Endodermal cell (in vitro differentiated cells): ENCODE measurements at places on chromosomes 13 and 19.

DNA sequence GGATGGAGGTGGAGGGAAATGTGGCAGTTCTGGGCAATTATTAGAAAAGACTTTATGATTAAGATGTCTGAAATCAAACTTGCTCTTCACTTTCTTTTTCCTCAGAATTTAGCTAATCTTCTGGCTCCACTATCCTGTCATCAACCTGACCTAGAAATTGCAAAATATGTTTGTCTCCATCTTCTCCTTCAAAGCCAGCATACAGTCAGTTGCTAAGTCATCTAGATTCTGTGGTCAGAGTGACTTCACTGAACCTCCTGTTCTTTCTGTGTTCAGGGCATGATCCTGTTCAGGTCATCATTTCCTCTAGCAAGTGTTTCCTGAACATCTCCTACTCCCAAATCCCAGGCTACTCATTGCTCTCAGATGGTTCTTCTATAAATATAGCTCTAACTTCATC is 10.8 kb upstream of the CCNA1 start:
- no peak for DNase-seq

- DNase-seq = no peak
Observed at GRCh38 chr13:29936051-29936813, 85.8 kb upstream of the UBL3 start.

DNA sequence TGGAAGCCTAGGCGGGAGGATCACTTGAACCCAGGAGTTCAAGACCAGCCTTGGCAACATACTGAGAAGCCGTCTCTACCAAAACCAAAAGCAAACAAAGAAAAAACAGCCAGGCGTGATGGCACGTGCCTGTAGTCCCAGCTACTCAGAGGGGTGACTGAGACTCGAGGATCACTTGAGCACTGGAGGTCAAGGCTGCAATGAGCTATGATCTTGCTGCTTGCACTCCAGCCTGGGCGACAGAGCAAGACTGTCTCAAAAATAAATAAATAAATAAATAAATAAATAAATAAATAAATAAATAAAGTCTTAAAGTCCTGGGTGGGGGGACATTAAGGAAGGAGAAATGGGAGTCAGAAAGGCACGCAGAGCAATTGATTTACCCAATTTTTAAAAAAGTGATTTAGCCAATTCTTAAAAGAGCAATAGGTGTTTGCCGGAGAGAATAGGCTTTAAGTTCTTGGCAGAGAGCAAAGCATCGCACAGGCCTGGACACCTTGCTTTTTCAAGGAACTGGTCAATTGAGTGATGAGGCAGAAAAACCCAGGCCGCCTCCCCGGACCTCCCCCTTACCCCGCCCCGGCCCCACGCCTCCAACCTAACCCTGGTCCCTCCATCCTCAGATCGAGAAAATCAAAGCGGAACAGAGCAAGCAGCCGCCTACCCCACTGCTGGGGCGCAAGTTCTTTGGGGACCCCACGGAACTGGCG is 9.5 kb upstream of the SHKBP1 start:
- no peak for DNase-seq

- peak; percentile 88 for DNase-seq
Observed at GRCh38 chr19:43784981-43785808, 4.4 kb upstream of the KCNN4 start.

- DNase-seq = peak; percentile 97
Observed at GRCh38 chr19:3006075-3006767, 22.9 kb downstream of the TLE2 start.

DNA sequence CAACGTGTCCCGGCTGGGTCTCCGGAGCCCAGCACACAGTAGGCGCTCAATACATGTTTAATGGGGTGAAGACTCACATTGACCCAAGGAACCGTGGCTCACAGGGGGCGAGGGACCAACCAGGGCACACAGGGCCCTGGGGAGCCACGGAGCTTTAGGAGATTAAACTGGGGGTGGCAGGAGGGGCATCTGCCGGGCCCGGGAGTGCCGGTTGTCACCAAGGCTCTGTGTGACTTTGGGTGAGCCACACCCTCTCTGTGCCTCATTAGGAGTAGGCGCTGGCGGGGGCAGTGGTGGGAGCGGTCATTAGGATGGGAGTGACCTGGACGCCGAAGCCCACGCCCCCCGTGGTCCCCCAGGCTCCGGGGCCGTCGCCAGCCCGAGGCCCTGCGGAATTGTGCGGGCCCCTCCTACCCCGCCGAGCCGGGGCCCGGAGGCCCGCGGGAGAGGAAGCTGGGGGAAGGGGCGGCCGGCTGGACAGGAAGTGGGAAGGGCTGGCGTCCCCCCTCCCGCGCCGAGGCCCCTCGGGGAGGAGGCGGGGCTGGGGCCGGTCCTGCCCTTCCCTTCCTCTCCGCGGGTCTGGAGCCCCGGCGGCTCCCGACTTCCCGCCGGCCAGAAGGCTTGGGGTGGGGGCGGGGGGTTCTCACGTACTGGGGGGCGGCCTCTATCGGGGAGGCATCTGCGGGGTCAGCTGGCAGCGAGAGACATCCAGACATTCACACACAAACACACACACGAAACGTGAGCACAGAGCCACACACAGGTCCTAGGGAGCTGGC is 1.8 kb upstream of the SSBP4 start:
- DNase-seq = peak; percentile 89

- peak; percentile 71 for DNase-seq
Observed at GRCh38 chr19:54041969-54042606, 21.6 kb downstream of the VSTM1 start.

- DNase-seq = peak; percentile 54
Observed at GRCh38 chr19:43673637-43674036, 3.7 kb upstream of the PLAUR start.

GRCh38 chr13:60453490-60453889 is 56.5 kb downstream of the TDRD3 start:
- DNase-seq = no peak

GRCh38 chr19:34128558-34129250 is 43.6 kb upstream of the LSM14A start:
- DNase-seq = no peak

DNA sequence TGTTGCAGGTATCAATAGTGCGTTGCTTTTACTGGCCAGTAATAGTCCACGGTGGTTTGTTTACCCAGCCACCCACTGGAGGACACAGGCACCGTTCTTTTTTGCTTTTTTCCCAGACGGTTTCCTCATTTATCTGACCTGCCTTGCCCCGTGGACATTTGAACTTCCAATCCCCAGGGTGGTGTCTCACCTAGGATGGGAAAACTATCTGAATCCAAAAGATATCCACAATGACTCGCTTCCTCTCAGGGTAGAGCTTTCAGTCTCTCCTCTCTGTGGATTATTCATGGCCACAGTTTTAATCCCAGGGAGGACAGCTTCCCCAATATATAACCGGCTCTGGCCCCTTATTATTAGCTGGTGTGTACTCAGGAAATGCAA is 170.8 kb downstream of the FOXO1 start:
- DNase-seq = no peak

DNA sequence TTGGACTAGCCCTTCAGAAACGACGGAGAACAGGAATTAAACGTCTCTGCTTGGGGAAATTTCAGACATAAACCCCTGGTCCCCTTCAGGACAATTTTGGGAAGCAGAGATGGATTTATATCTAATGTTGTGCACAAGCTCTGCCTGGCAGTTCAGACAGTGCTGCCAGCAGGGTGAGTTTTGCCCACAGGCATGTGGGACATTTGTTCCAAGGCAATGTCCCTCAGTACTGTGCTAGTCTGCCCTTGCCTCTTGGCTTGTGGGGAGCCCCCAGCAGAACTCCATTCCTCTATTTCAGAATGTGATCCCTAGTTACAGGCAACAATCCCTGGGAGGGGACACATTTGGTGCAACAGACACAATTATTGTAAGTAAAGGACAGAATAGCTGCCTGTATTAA is 76.5 kb upstream of the GPR12 start:
- no peak for DNase-seq

- DNase-seq = no peak
Observed at GRCh38 chr13:27211771-27212364, 39.5 kb upstream of the RPL21 start.

DNA sequence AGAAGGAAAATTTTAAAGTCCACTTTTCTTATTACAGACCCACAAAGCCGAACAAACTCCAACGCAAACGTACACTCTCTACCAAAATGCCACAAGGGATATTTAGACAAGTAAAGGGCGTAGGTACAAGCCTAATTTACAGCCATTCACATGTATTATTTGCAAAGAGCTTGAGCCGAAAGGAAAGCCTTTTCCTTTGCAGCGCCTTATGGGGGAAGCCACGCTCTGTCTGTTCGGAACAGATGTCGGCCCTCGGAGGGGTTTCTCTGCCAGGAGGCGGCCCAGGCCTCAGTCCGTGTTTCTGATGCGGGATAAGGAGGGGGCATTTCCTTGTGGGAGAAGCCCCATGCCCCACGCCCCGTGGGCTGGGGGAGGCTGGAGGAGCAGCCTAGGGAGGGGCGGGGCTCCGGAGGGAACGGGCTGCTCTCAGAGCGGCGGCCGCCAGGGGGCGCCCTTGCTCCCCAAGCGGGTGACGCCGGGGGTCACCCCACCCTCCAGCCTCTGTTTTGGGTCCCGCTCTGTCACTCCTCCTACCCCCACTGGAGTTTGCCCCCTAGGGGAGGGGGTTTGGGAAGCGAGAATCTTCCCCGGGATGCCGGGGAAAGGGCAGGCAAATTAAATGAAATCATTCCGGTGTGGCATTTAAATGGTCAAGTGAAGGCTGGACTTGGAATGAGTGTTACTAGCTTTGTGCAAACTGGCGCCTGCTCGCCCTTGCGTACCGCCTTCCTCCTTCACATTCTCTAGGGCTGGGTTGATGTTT is 2.9 kb downstream of the HTR2A start:
- DNase-seq = peak; percentile 91

DNA sequence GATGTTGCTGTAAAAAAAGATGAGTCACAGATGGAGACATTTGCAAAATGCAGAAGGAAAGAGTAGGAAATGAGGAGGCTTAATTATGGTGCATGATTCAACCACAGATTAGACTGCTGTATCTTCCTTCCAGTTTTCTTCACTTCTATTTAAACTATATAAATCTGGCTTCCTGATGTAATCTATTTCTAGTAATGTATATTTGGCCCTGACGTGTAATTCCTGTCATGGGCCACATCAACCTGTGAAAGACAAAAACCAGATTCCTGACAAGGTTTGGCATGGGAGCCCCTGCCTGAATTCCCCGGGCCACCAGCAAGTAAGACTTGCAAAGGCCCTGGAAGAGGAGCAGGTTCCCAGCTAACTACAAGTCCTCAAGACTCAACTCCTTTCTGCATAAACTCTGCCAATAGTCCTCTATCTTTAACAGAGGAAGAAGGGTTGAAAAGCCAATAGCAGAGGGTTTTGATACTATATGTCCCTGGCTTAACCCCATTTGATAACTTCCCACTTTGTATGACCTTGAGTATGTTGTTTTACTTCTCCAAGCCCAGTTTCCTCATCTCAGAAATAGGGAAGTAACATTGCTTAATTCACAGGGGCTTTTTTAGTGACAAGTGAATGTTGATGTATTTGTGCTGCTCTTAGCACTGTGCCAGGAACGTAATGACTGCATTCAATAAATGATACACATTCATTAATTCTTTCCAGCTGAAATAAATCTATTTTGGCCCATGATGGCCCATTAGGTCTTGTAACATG is 172.7 kb downstream of the SPRY2 start:
- no peak for DNase-seq

DNA sequence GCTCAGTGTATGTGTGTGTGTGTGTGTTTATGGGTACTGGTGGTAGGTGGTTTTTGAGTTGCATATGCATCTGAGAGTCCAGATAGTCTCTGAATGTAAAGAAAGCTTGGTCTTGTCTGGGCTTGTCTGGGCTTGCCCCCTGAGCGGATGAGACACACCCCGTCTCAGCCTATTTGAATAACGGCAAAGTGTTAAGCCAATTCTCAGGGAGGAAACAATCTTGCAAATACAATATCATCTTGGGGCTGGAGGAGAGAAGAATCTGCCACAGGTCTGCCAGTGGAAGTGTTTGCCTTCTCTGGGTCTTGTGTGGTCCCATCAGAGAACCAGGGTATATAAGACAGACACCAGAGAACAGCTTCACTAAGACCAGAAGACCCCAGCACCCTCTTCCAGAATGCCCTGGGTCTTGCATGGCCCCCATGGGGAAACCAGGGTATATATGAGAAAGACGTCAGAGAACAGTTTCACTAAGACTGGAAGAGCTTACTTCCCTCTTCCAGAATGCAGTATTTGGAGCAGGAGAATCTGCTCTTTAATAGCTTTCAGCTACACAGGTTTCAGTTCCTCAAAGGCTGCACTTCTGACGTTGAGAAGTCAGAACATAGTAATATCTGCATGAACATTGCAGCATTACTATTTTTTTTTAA is 13.3 kb downstream of the CD70 start:
- DNase-seq = no peak

DNA sequence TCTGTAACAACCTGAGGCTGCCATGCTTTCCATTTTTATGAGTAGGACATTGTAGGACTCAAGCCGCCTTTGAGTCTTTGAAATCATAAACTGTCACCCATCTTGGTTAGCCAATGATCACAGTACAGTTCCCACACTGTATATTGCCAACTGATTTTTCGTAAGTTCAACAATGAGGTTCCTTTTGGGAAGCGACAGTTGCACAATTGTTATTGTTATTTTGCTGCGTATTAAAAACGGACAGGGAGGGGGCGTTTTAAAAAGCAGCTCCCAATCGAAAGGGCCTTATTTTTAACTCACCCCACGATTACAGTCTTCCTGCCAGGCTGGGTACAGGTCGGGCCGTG is 601 bp downstream of the SLC46A3 start:
- DNase-seq = no peak

DNA sequence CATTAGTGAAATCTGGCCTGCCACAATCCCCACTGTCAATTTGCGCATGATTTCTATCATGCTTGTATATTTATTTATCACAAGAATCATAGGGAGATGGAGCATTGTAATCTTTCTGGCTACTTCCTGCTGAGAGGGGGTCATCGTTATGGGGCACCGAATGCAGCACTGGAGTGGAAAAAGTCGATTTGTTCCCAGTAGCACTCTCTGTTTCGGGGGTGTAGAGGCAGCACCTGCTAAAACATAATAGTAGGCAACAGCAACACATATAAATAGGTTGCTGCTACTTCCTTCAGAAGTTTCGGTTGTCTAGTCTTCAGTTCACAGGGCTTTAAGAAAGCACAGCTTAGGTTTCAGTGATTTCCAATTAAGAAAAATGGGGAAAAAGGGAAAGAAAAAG is 23.4 kb upstream of the CEACAM21 start:
- DNase-seq = no peak

- no peak for DNase-seq
Observed at GRCh38 chr13:111001636-111002035, 86.8 kb upstream of the ANKRD10 start.

DNA sequence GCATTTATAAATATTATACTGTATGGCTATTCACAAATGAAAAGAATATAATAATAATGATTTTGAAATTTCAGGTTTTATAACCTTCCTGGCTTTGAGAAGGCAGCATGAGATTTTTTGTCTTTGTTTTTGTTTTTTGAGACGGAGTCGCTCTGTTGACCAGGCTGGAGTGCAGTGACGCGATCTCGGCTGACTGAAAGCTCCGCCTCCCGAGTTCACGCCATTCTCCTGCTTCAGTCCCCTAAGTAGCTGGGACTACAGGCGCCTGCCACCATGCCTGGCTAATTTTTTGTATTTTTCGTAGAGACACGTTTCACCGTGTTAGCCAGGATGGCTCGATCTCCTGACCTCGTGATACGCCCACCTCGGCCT is 64.1 kb downstream of the ZNF429 start:
- DNase-seq = no peak
